ENCODE measurements at places on chromosomes 7 and 10.

DNA sequence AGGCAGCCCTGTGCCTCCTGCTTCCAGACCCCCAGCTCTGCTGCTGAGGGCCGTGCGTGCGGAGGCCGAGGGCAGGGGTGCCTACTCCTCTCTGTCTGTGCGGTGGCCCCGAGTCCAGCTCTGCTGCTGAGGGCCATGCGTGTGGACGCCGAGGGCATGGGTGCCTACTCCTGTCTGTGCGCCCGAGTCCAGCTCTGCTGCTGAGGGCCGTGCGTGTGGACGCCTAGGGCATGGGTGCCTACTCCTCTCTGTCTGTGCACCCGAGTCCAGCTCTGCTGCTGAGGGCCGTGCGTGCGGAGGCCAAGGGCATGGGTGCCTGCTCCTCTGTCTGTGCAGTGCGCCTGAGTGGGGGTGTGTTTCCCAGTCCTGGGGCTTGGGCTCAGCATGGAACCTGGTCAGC lies 142.7 kb downstream of the ZMYND11 start:
- DNase-seq: no peak

DNA sequence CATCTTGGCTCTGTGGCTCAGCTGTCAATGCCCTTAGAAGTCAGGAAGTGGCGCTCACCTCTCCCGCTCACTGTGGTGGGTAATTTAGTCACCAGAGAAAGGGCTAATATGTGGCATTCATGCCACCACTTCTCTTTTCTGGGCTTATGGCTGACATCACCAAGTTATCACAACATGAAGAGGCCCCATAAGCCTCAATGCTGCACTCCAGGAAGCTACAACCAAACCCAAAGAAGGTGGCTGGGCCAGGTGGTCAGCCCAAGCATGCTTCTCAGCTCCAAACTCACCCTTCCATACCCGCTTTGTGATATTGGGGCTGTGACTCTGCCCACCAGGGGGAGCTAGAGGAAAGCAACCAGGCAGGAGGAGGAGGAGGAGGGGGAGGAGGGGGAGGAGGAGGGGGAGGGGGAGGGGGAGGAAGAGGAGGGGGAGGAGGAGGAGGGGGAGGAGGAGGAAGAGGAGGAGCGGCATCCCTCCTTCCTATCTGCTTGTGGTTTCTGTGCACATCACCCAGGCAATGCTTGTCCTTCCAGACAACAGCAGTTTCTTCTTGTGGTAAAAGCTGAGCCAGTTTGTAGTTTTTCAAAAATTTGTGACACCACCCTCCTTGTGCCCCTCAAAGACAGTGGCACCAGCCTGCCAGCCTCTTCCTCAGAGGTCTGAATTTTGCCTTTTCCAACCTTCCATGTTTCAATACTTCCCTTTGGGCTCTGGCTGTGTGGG lies 42.1 kb downstream of the CYP26A1 start:
- peak; percentile 52 for DNase-seq

DNA sequence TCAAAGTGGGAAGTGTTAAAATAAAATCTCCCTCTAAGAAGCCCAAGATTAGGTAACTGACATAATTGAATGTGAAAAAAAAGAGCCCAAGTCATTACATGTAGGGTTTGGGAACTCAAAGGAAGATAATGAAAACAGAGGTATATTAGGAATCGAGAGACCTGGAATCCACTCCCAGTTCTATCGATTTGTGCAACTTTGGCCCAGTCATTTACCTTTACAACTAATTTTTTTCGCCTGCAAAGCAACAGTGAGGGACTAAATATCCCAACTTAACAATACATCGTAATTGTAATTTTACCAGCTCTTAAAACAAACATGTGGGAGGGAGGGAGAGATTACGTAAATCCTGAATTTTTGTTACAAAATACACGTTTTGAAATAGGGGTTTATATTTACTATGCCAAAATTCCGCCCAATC lies 1.4 kb downstream of the MINDY3 start:
- DNase-seq: no peak

GRCh38 chr7:82249979-82250378 lies 193.6 kb downstream of the CACNA2D1 start:
- DNase-seq: no peak

DNA sequence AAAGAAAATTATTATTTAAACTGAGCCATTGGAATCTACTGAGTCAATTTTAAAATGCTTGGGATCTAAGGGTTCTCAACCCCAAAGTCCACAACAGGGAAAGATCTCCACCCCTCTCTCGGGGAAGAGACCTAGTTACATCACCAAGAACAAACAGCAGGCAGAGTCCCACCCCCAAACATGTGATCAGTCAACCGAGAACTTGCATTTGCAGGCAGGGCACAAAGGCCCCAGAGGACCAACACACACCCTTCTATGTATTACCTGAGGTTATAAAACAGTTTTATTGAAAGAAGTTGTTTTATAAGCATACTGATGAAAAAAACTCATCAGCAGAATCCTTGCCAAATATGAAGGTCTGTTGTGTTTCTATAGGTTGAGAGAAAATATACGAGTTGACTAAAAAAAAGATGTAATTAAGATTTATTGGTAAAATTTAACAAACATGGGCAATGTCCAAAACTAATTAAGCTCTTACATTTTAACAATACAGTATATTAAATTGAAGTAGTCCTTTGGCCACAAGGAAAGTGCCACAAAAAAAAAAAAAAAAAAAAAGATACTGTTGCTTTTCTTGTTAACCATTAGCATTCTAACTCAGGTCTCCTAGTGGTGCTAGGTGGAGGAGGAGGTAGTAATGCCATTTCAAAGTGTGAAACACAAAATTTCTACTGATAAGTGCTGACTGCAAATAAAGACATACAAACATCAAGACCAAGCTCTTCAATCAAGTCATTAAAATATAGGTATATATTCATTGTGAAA lies 975 bp upstream of the USP54 start:
- DNase-seq: no peak

- DNase-seq: no peak
Observed at GRCh38 chr10:114285961-114286441, 46.9 kb downstream of the VWA2 start.

- DNase-seq: no peak
Observed at GRCh38 chr10:99430116-99430450, 341 bp downstream of the GOT1 start.

DNA sequence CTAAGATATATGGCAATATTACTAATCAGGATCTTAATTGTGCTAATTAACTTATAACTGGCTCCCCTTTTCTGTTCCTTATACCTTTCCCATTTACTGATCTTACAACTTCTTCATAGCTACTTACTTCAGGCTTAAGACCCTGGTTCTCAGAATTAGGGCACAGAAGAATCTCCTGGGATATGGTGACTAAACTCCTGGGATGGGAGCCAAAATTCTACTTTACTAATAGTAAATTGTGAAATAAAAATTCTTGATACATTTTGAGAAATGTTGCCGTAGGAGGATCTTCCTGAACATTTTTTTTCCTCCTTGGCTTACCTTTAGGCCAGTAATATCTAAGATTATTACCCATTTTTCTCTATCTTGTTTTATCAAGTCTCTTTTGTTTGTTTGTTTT lies 309.5 kb downstream of the ATRNL1 start:
- DNase-seq: no peak

- no peak for DNase-seq
Observed at GRCh38 chr10:28698075-28698474, 20.8 kb downstream of the BAMBI start.

DNA sequence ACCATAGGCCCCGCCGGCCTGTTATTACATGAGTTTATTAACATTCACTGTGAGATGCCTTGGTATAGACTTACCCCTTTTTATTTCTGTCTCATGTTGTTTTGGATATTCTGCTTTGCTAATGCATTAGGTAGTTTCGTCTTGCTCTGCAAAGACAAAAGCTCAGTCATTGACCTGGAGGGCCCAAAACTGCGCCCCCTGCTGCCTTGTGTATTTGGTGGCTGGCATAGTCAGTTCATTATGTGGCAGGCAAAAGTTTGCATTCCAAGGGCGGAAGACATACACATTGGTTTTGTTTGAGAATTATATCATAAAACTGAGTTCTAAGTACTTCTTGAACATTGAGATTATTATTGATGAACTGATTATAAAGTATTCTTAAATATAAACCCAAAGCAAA lies 372.5 kb downstream of the SDK1 start:
- DNase-seq: no peak

GRCh38 chr10:22662733-22663330 lies 51.5 kb downstream of the PIP4K2A start:
- DNase-seq: no peak

GRCh38 chr7:4240520-4241303 lies 441.4 kb upstream of the FOXK1 start:
- DNase-seq: no peak

GRCh38 chr10:124652200-124652599 lies 92.0 kb downstream of the FAM53B start:
- DNase-seq: no peak

DNA sequence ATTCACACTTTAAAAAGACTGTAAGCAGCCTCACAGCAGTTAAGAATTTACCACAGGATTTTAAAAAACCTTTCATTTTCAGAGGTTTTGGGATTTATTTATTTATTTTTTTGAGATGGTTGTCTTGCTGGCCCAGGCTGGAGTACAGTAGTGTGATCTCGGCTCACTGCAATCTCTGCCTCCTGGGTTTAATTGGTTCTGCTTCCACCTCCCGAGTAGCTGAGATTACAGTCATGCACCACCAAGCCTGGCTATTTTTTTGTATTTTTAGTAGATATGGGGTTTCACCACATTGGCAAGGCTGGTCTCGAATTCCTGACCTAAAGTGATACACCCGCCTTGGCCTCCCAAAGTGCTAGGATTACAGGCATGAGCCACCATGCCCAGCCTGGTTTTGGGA lies 19.1 kb downstream of the MINDY4 start:
- DNase-seq: no peak

DNA sequence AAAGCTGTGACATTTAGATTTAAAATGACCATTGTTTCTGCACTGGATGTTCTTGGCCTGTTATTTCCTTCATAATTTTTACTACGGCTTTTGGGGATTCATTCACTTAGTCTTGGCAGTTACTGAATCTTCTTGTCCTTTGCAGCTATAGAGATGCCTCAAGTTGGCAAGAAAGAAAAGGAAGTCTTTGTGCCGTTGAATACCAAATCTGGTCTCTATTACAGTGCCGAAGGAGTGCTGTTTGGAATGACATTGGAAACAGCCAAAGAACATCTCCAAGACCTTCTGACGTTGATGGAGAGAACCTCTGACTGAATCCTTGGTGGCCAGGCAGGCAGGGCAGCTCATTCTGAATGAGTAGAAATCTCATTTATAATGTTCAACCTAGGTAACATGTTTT lies 54.3 kb upstream of the NRP1 start:
- DNase-seq: no peak

DNA sequence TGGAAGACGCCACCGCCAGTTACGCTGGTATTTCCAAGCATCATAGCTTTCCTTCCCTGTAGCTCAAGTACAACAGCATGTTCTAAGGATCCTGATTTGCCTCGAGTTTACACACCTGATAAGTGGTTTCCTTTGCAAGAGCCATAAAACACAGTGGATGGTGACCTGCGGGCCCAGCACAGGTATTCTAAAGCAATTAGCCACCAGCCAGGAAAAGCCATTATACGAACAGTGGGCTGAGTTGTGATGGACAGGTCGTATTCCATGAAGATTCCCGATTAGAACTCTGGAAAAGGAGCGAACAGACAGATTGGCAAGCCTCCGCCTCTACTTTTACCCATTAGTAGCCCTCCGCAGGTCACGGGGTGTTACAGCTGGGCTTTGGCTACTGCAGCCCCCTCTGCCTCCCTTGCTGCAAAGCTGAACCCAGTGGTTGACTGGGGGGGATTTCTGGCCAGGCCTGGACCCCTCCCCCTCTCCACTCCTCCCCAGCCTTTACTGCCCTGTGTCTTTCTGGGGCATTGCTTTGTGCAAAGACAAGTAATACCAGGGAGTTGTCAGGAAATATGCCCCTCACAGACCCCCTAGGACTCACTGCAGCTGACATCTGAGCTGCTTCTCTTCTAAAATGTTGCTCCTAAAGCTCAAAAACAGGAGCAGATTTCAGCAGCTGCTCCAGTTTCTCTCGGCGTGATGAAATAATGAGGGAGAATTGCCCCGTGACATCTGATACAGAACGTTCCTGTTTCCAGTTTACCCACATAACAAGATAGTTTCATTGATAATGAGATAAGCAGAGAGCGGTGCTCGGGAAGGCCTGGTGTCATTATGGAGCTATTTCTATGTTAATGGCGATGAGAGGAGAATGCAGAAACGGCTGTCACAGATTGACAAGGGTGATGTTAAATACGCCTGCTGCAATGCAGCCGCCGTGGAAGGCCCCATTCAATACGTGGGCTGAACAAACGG lies 214.4 kb downstream of the CCSER2 start:
- DNase-seq: no peak

GRCh38 chr7:105011831-105012502 lies 2.0 kb upstream of the KMT2E start:
- DNase-seq: no peak

DNA sequence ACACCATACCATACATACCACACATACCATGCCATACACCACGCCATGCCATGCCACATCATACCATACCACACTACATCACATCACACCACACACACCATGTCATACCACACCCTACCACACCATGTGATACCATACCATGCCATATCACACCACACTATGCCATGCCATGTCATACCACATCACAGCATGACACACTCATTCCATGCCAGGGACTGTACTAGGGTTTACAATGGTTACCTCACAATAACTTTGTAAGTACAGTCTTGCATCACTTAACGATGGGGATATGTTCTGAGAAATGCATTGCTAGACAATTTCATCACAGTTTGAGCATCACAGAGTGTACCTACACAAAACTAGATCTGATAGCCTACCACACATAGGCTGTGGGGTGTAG lies 14.5 kb downstream of the PYROXD2 start:
- no peak for DNase-seq

- peak; percentile 93 for DNase-seq
Observed at GRCh38 chr7:25179771-25180591, 48.3 kb downstream of the NPVF start.

GRCh38 chr10:98509745-98510144 lies 63.0 kb upstream of the HPS1 start:
- DNase-seq: no peak

DNA sequence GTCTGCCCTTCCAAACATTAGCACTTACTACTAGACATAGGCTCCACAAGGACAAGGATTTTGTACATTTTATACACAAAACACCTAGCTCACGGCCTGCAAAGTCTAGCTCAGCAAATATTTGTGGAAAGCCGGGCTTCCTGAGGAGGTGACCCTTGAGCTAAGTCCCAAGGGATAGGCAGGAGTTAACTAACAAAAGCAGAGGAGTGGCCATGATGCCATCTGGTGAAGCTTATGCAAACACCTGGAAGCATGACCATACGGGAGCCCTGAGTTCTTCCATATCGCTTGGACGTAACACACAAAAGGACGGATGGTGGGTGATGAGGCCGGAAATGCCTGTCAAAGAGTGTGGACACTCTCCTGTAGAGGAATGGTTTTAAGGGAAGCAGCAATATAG lies 25.9 kb upstream of the YAE1 start:
- no peak for DNase-seq

- DNase-seq: no peak
Observed at GRCh38 chr10:51468424-51468823, 231.0 kb downstream of the CSTF2T start.

DNA sequence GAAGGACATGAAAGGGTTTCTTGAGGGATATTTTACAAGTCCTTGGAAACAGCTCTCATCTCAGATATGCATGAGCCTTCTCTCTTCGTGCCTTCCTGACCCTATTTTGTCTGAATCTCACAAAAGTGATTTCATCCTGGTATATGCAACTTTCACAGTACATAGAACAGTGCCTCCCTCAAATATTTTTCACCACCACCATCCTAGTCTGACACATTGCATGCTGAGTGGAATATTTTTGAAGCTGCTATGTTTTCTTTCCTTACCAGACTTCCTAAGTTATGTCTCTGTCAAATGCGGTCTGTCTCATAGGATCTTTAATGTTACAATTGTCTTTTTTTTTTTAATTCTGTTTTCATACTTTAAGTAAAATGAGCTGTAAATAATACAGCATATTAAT lies 673.3 kb upstream of the LRRN3 start:
- no peak for DNase-seq
